T-helper 17 cell (primary cell): ENCODE measurements at places on chromosomes 3 and 15. TPM values are rescaled to one million over a fixed set of nuclear protein-coding genes. Genes with fewer than 3 reads are reported as not detected.

The SAMMSON gene
- not detected for total RNA-seq

The CXCR6 gene
- 2.0 TPM for total RNA-seq

The CAMK2N2 gene
- 0.31 TPM for total RNA-seq

The PLA2G4E gene
- not detected for total RNA-seq

The CCR9 gene
- total RNA-seq: 4.0 TPM

The FBXO40 gene
- total RNA-seq: not detected

The SOX14 gene
- not detected for total RNA-seq

The DOCK3 gene
- total RNA-seq: 1.9 TPM

The CYP11A1 gene
- not detected for total RNA-seq
